Activated naive CD4-positive, alpha-beta T cell treated with anti-CD3 and anti-CD28 coated beads for 36 hours (primary cell): ENCODE measurements at places on chromosomes 16 and 17. TPM values are rescaled to one million over a fixed set of nuclear protein-coding genes. Genes with fewer than 3 reads are reported as not detected.

The CES5A gene
- total RNA-seq: not detected

The VPS25 gene
- 58.2 TPM for total RNA-seq

The LAT gene
- total RNA-seq: 122 TPM

The GNGT2 gene
- total RNA-seq: 41.3 TPM

The SGCA gene
- 0.14 TPM for total RNA-seq

The BEAN1 gene
- not detected for total RNA-seq
